ENCODE measurements at places on chromosomes 3 and 15.

DNA sequence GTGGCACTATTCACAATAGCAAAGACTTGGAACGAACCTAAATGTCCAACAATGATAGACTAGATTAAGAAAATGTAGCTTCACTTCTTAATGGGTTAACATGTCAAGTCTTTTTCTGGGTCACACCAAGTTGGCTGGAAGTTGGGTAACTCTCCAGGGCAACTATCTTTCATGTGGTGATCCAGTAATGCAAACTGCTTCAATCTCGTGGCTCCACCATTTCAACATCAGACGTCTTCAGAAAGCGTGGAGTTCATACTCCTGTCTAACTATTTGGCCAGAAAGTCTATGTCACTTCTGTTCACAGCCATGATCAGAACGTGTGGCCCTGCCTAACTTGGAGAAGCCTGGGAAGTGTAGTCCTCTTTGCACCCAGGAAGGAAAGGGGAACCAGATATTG is 32.2 kb downstream of the DUT start:
- no peak for DNase-seq

GRCh38 chr3:45632956-45633355 is 38.4 kb downstream of the LIMD1 start:
- no peak for DNase-seq

DNA sequence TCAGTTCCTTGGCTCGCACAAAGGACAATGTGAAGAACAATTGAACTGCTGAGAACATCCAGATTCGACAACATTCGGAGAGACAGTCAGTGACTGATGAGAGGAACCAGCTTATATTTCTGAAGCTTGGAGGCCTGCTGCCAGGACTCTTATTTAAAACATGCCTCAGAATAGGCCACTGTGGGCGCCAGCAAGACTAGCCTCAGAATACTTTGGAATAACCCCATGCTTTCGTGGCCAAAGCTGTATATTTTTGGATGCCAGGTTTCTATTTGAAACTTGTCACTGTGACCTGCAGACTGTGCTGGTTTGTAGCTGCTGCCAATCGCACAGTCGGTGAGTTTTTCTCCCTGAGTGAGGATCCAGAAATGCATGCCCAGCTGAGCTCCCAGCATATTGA is 129.9 kb upstream of the UBE3A start:
- DNase-seq, result no peak

DNA sequence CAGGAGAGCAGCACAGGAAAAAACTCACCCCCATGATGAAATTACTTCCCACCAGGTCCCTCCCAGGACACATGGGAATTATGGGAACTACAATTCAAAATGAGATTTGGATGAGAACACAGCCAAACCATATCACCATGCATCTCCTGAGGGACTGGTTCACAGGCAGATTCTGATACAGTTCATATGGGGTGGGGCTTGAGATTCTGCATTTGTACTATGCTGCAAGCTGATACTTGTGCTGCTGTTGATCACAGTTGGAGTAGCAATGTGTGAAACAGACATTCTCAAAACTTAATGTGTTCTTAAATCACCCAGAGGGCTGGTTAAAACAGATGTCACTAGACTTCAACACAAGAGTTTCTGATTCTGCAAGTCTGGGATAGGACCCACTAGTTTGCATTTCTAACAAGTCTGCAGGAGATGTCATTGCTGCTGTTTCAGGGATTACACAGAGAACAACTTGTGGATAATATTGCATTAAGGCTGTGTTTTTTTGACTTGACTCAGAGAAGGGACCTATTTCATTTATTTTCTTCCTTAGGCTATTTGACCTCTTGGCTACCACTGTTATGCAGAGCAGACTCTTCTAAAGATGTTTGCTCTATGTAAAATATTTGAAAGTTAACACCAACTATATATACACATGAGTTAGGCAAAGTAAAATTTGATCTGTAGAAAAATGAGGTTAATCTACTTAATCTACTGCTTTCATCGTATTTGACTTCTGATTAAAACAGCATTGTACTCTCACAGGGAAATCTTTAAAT is 194.2 kb upstream of the CNTN3 start:
- DNase-seq, result no peak

GRCh38 chr15:78340231-78341056 is at the start of gene CRABP1:
Gene CRABP1, plus strand, starts transcription at chr15:78340353. Its CDS starts 76 bp downstream, at chr15:78340429.
- no peak for DNase-seq

- peak; percentile 4 for DNase-seq
These were observed 1108.3 kb downstream of the ROBO1 start for GRCh38 chr3:78659386-78659987.

DNA sequence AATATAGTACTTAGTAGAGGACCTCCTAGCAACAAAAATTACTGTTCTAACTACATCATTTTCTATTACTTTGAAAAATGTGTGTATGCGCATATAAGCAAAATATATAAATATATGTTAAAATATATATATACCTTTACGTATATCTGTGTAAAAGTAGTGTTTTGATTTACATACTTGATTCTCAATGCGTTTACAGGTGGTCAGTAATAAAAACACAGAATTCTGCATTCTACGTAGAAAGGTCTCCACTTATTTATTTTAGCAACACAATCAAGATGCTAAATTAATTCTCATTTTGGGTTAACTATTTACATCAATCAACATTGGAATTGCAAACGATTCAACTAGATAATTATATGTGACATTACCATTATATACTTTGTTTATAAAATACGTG is 158.0 kb downstream of the ATG7 start:
- no peak for DNase-seq

DNA sequence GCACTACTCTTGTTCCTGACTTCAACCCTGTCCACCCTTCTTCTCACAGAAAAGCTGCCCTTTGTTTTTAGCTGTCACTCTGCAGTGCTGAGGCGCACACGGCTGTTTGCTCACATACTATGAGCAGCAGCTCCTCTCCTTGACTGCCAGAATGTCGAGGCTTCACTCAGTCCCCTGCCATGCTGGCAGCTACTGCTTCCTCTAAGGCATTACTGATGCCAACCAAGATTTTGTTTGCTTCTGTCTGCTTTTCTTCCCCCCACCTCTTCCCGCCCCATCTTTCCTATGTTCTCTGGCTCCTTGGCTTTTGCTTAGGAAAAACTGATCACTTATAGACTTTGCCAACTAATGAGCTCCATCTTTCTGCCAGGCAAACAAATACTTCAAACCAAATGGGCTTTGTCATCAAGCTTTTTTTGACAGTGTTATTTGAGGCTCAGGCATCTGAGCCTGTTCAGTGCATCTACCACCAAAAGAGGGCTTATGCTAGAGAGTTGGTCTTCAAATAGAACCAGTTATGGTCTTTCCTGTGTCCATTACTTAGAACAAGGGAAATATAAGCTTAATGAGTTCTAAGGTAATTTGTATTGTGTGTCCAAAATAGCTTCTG is 81.0 kb downstream of the FBXL2 start:
- DNase-seq, result no peak

DNA sequence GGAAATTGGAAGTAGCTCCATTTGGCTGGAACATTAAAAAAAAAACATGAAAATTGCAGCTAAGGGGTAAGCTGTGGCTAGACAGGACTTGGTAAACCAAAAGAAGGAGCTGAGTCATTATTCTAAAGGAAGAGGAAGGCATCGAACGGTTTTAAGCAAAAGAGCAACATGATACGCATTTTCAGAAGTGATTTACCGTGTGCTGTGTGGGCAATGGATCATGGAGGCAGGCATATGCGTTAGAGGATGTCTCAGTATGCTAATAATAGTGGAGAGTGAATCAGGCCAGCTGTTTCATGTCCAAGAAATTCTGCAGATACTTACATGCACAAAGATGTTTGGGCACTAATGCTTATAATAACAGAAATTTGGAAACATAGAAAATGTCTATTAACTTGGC is 409.1 kb upstream of the ATP11B start:
- DNase-seq, result no peak

DNA sequence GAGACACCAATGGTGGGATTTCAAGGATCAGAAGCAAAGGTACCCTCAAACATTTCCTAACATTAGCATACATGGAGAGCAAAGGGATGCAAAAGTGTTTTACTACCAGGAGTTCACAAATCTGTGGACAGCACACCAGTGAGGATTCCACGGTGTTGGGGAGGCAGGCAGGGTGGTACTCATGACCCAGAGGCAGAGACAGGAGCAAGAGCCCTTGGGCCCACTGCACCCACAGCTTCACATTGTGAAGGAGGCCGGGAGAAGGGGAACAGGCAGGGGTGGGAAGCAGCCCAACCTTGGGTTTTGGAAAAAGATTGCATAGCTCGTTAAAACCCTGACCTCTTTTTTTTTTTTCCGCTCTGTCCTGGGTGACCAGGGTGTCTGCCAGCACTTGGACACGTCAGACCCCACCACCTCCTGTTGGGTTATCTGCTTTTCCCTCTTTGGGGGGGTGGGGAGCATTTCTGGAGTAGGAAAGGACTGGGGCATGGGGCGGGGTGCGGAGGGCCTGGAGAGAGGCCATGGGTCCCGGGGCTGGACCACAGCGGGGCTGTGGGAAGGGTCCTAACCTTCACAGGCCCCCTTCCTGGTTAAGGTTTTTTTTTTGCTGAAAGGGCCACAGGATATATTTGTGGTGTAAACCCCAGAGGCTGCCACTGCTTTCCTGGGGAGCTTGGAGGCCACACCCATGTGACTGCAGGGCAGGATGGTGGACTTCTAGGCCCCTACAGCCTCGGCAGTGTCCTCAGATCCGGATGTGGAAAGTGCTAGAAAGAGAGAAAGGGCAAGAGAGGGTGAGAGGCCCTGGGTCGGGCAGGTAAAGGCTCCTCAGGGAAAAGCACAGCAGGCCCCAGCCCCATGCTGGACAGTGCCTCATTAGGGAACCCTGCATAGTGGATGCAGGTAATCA is 12.5 kb downstream of the SH2D7 start:
- no peak for DNase-seq

GRCh38 chr3:133077688-133078087 is 39.5 kb downstream of the TMEM108 start:
- no peak for DNase-seq

DNA sequence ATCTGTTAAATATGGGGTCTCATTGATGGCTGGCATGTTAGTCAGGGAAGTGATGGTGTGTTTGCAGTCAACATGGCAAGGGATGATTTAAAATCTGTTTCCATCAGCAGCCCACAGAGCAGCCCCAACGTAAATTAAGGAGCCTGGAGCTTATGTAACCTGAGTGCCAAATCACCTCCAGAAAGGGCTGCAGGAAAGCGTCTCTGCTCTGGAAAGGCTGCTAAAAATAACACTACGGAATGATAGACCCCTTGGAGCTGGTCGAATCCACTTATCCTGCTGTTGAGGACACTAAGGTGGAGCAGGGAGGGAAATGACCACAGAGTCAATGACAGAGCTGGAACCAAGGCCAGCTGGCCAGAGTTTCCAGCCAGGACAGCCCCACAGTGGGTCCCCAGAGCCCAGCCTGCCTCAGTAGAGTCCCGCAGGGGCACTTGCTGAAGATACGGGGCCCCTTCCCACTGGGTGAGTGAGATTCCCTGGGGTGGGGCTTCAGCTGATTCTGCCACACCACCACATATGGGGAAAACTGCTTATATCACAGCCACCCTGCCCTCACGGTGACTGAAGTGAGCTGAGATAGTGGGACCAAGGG is 63.5 kb downstream of the EPHB1 start:
- DNase-seq, result no peak

DNA sequence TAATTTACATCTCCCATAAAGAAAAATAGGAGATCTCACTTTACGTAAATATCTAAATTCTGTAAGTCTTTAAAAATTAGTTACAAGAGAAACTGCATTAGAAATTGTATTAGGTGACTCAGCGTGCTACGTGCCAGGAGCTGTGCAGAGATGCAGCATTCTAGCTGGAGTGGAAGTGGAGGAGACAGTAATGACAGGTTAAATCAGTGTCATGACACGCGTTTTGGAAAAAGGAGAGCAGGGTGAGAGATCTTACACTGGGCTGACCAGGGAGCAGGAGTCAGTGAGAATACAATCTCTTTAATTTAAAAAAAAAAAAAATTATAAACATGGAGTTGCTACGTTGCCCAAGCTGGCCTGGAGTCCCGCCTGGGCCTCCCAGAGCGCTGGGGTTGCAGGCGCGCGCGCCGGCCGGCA is 635 bp downstream of the TUBGCP5 start:
- no peak for DNase-seq

DNA sequence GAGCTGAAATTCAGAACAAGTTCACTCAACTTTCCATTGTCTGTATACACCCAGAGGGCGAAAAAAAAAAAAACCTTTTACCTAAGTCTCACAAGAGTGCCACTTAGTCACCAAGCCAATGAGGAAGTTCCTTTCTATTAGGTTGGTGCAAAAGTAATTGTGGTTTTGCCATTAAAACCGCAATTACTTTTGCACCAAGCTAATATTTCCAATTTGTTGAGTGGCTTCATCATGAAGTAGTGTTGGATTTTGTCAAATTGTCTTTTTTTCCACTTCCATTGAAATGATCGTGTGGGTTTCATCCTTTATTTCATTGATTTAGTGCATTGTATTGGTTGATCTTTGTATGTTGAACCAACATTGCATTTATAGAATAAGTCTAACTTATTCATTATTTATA is 253.9 kb downstream of the ZIC4 start:
- no peak for DNase-seq

DNA sequence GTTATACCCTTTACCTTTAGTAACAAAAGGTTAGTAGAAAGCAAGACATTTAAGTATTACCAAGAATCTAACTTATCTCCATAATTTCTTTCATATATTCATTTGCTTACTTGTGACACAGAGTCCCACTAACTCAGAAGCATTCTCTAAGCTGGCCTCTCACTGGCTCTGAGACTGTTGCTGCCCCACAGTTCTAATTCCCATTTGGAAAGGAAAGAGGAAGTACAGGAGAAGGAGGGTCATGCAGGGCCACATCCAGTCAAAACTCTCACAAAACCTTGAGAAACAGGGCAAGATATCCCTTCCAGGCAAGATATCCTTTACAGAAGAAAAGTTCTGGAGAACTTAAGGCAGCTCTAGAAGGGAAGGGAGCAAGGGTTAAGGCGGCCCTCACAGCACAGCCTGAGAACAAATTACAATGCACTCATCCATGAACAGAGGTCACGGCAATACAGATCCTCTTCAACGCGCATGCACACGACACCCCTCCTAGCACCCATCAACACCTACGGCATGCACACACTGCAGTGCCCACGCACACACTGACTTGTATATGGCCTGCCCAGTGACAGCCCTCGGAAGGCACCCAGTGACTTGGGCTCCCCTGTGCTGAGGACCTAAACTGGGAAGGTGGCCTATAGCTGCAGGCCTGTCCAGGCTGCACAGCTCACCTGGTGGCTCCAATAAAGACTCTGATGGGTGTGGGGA is 13.0 kb upstream of the MYO5C start:
- DNase-seq, result no peak

- no peak for DNase-seq
These were observed 57.8 kb upstream of the NMD3 start for GRCh38 chr3:161163297-161163696.

GRCh38 chr3:168165390-168166269 is 69.9 kb upstream of the GOLIM4 start:
- DNase-seq, result peak; percentile 39

- DNase-seq, result no peak
These were observed 247.4 kb upstream of the SATB1 start for GRCh38 chr3:18672561-18672960.

GRCh38 chr15:91853948-91854638 is 585 bp downstream of the SLCO3A1 start:
- no peak for DNase-seq

Measured in memory B cell (primary cell).